ENCODE measurements at places on chromosomes 4 and X. TPM values are rescaled to one million over a fixed set of nuclear protein-coding genes. Genes with fewer than 3 reads are reported as not detected.

Gene YIPF7
- total RNA-seq, result not detected

Gene GAGE13
- total RNA-seq, result 2.0 TPM

Gene ZFP42
- total RNA-seq, result 2.2 TPM

Gene GUCY1A1
- 4.6 TPM for total RNA-seq

Gene XAGE2
- total RNA-seq, result not detected

Gene PPP4R3C
- 2.7 TPM for total RNA-seq

- no peak overlapping the region for H3K4me3 ChIP-seq
- no peak overlapping the region for H3K27ac ChIP-seq
- no peaks in the 10 kb centered on the region for H3K27me3 ChIP-seq
- peak; percentile 12 for DNase-seq
These were observed 48.7 kb downstream of the NOP14 start for GRCh38 chr4:2914256-2915126.

DNA sequence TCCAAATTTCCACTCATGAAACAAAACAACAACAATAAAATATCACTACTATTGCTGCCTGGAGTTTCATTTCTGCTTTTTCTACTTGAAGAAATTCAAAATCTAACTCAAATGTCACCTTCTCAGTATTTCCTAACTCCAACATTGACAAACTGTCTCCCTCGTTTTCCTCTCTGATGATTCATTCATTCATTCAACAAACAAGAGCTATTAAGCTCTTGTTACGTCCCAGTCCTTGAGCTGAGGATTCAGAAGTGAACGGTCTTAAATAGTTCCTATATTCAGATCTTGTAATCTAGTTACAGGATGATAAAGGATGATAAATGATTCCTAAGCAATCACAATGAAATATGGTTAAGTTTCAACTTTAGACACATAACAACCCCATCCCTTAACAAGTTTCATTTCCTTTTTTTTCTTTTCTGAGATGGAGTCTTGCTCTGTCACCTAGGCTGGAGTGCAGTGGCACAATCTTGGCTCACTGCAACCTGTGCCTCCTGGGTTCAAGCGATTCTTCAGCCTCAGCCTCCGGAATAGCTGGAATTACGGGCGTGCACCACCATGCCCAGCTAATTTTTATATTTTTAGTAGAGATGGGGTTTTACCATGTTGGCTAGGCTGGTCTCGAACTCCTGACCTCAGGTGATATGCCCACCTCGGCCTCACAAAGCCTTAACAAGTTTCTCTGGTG lies 1.7 kb downstream of the SLC9B2 start:
- H3K36me3 ChIP-seq, result no peaks in the 10 kb centered on the region
- no peak overlapping the region for H3K27ac ChIP-seq
- H3K27me3 ChIP-seq, result no peaks in the 10 kb centered on the region

GRCh38 chr4:38233727-38234480 lies 273.7 kb downstream of the PTTG2 start:
- H3K4me1 ChIP-seq, result no peaks in the 10 kb centered on the region
- no peaks in the 10 kb centered on the region for H3K27me3 ChIP-seq
- no peak overlapping the region for H3K27ac ChIP-seq
- H3K4me3 ChIP-seq, result no peak overlapping the region

GRCh38 chr4:163679189-163679588 lies 184.7 kb downstream of the TMA16 start:
- no peak overlapping the region for H3K27ac ChIP-seq
- no peaks in the 10 kb centered on the region for H3K4me1 ChIP-seq
- H3K27me3 ChIP-seq, result no peaks in the 10 kb centered on the region
- no peak overlapping the region for H3K4me3 ChIP-seq
- DNase-seq, result no peak

DNA sequence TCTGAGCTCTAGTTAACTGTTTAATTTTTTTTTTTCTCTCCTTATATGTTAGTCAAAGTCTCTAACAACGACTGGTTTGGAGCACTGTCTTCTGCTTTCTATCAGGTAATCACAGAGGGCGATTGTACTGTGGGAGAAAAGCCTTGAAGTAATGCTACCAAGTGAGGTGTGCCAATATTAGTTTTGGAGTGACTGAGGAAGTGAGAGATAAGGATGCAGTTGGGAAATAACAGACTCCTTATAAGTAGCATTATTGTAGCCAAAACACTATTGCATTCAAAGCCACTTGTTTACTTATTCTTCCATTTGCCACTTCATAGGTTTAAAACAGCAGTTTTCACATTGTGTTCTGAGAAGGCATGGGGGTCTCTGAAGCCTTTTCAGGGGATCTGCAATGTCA lies 79.1 kb upstream of the SLC6A14 start:
- no peaks in the 10 kb centered on the region for H3K36me3 ChIP-seq
- H3K27ac ChIP-seq, result no peak overlapping the region
- DNase-seq, result no peak
- no peak overlapping the region for H3K4me3 ChIP-seq
- no peaks in the 10 kb centered on the region for H3K4me1 ChIP-seq

DNA sequence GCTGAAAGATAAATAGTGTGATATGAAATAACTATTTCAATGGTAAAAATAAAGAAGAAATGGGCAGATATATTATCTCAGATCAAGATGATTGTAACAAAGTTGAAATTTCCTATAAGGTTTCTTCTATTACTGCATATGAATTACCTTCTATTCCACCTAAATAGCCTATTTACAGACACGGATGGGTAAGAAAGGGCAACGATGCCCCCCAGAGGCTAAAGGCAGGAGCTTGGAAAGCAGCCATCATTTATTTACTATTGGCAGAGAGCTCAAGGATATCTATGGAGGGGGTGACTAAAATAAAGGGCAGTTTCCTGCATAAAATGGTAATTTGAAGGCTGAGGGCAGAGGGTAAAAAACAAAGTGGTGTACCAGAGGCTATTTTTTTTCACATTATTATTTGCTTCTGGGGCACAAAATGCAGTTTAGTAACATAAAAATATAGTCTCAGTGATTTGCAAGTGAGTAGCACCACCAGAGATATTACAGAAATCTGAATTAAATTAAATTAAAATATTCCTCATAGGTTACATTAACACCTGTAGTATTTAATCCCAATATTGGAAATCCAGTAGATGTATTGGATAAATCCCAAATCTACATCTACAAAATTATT lies 123.1 kb downstream of the BTC start:
- H3K27ac ChIP-seq, result no peak overlapping the region
- no peaks in the 10 kb centered on the region for H3K4me1 ChIP-seq
- peak; percentile 51 for DNase-seq
- H3K27me3 ChIP-seq, result no peaks in the 10 kb centered on the region

- no peak for DNase-seq
- H3K4me3 ChIP-seq, result no peak overlapping the region
- H3K27me3 ChIP-seq, result no peaks in the 10 kb centered on the region
- no peaks in the 10 kb centered on the region for H3K36me3 ChIP-seq
These were observed 10.4 kb downstream of the MID1IP1 start for GRCh38 chrX:38811515-38812243.

- no peak overlapping the region for H3K4me3 ChIP-seq
- H3K4me1 ChIP-seq, result no peaks in the 10 kb centered on the region
- no peaks in the 10 kb centered on the region for H3K27me3 ChIP-seq
- no peak for DNase-seq
These were observed 2.0 kb downstream of the PGK1 start for GRCh38 chrX:78105944-78106650.

GRCh38 chr4:177016541-177017141 lies 223.9 kb upstream of the VEGFC start:
- no peaks in the 10 kb centered on the region for H3K27me3 ChIP-seq
- no peak for DNase-seq
- H3K27ac ChIP-seq, result no peak overlapping the region
- H3K36me3 ChIP-seq, result no peaks in the 10 kb centered on the region

DNA sequence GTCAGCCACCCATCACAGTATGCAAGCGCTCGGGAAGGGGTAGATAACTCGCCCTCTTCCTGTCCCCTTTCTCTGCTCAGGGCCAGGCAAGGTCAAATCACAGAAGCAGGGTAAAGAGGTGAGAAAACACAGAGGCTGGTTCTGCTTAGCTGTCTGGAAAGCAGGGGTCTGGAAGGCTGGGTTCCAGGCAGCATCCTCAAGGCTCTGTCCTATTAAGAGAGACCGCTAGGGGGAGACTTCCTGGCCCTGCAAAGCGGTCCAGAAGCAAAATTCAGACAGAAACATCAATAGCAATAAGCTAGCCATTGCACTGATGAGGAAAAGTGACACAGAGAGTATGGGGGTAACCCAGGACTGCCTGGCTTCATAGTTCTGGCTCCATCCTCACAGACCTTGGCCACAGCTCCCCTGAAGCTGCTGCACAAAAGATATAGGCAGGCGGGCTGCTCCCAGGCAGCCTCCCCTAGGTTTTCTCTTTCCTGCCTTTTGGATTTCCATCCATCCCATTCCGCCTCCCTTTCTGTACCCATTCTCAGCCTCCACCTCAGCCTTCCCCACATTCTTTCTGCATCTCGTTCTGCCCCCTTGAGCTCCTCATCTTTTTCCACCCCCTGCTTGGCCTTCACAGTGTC lies 308.5 kb downstream of the EVC2 start:
- H3K4me3 ChIP-seq, result no peak overlapping the region
- no peaks in the 10 kb centered on the region for H3K4me1 ChIP-seq
- DNase-seq, result peak; percentile 22
- H3K27me3 ChIP-seq, result no peaks in the 10 kb centered on the region
- no peaks in the 10 kb centered on the region for H3K36me3 ChIP-seq

GRCh38 chrX:149272690-149273463 lies 232.2 kb downstream of the IDS start:
- no peaks in the 10 kb centered on the region for H3K27me3 ChIP-seq
- no peak overlapping the region for H3K4me3 ChIP-seq
- no peaks in the 10 kb centered on the region for H3K36me3 ChIP-seq
- no peak overlapping the region for H3K27ac ChIP-seq
- no peak for DNase-seq

DNA sequence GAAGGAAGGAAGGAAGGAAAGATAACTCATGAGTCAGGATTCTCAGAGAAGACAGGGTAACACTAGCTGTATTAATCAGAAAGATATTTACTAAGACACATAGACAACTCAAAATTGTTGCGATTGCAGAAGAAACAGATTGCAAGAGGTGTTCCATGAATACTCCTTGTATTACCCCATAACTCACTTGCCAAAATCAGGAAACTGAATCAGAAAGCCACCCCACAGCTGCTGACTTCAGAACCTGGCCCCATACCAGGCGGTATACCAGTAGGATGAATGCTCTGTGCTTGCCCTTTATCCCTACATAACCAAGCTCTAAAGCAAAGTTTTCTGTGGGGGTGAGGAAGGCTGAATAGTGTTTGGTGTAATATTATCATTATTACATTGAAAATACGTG lies 468.5 kb downstream of the IQCM start:
- no peak overlapping the region for H3K4me3 ChIP-seq
- H3K4me1 ChIP-seq, result no peaks in the 10 kb centered on the region
- no peaks in the 10 kb centered on the region for H3K27me3 ChIP-seq
- DNase-seq, result no peak

DNA sequence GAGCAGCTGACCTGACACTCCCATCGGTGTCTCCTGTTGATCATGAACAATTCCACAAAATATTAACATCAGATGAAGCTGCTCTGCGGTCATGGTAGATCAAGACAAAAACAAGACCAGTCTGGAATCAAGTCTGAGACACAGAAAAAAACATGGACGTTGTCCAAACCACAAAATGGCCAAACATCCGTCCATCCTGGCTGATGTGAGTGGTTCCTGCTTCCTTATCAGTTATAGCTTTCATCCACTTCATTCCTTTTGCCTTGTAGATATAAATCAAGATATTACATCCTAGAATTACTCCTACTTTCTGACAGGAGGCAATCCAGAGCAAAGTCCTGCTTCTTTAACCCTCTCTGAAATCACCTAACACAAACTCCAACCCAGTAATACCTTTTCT lies 28.8 kb upstream of the PCSK1N start:
- no peak for DNase-seq
- no peak overlapping the region for H3K4me3 ChIP-seq
- no peaks in the 10 kb centered on the region for H3K36me3 ChIP-seq
- no peaks in the 10 kb centered on the region for H3K4me1 ChIP-seq
- H3K27ac ChIP-seq, result no peak overlapping the region

Data from testis (tissue), 5 donors.